Fibroblast of lung (primary cell): ENCODE measurements at places on chromosomes 4 and X.

DNA sequence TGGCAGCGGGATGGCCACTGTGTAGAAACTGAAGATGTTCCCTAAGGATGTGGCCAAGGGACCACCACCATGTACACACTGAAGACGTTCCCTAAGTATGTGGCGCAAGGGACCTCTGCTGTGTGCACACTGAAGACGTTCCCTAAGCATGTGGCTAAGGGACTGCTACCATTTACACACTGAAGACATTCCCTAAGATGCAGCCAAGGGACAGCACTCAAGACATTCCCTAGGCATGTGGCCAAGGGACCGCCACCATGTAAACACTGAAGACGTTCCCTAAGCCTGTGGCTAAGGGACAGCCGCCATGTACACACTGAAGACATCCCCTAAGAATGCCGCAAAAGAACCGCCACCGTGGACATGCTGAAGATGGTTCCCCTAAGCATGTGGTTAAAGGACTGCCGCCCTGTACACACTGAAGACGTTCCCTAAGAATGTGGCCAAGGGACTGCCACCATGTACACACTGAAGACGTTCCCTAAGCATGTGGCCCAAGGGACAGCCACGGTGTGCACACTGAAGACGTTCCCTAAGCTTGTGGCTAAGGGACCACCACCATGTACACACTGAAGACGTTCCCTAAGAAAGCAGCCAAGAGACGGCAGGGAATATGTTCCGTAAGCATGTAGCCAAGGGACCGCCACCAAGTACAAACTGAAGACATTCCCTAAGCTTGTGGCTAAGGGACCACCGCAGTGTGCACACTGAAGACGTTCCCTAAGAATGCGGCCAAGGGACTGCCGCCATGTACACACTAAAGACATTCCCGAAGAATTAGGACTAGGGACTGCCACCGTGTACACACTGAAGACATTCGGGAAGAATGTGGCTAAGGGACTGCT is 43.3 kb downstream of the DHRSX start:
- DNase-seq = no peak

GRCh38 chr4:30718021-30718542 is 2.1 kb upstream of the PCDH7 start:
- DNase-seq = peak; percentile 65

- DNase-seq = no peak
These were observed 100.8 kb downstream of the REELD1 start for GRCh38 chr4:146315184-146315583.

- DNase-seq = no peak
These were observed 103.4 kb downstream of the EFHC2 start for GRCh38 chrX:44240036-44240435.

DNA sequence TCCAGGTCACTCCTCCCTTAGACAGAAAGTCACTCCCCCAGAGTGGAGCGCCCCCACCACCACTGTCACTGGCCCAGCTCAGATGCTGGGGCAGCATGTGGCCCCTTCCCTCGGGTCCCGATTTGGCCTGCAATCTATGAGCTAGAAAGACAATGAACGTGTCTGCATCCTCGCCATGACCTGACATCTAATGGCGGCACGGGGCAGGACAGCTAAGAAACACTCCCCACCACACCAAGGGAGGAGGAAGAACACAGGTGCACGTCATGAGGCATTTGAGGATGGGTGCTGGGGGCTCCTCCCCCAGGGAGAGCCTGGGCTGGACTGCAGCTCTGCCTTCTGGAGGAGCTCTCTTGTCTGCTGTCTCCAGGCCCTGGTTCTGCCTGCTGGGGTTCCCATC is 8.7 kb downstream of the RNF212 start:
- no peak for DNase-seq

DNA sequence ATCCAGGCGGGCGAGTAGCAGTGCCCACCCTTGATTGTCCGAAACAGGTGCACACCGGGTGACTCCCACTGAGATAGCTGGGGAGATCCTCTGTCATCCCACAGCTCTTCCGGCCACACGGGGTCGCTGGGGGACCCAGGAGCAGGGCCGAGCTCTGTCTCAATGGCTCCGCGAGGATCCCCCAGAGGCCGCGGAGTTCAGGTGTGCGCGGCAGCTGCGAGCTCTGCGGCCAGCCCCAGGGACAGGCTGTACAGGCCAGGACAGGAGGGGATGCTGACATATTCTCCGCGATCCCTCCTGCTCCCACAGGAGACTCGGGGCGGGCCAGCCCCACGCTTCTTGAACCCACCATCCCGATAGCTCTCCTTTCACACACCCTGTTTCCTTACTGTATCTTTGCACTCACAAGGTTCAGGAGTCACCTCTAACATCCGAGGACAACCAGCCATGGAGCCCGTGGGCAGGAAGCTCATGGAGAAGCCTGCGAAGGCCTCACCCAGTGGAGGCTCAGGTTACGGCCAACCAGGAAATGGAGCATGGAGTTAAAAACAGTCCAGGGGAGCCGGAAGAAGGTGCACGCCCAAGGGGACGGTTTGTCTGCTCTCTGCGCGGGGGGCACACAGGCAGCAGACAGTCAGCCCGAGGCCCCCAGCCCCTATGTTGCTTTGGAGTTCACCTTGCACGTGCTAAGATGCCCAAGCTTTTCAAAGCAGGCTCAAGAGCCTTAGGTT is 77.9 kb upstream of the AMELX start:
- no peak for DNase-seq

- DNase-seq = no peak
These were observed 63.9 kb downstream of the GPR50 start for GRCh38 chrX:151240237-151240636.

- peak; percentile 19 for DNase-seq
These were observed 17.0 kb upstream of the AP1AR start for GRCh38 chr4:112214390-112215264.

DNA sequence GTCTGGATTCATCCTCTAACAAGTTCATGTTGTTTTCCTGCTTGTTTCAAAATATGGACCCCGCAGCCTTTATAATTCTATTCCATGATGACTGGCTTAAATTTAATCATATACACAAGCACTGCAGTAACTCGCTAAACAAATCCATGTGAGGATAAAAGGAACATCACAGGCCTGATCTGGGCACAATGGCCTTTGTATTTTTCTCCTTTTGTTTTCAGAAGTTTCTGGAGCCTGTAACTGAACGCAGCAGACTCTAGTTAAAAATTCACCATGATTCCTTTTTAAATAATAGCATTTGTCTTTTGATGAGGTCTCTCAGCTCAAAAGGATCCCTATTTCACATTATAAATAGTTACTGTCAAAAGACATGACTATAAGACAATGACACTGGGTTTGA is 30.2 kb upstream of the TMEM184C start:
- no peak for DNase-seq

DNA sequence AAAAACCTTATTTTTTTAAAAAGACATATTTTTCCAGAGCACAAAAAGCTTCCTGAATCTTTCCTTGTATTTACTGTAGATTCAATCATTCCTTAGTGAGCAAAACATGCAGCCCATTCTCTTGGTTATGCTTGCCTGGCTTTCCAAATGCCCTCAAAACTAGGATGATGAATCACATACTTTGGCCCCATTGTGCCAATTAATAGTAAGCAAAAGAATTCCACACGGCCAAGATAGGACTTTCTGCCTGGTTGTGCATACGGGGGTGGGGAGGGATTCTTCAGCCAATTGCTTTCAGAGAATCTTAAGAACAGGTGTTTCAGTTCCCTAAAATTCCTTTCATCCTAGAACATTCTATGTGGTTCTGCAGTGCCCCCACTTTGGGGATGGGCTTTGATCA is 7.0 kb downstream of the RAI2 start:
- no peak for DNase-seq

- no peak for DNase-seq
These were observed 20.6 kb downstream of the SLC34A2 start for GRCh38 chr4:25676221-25676620.

DNA sequence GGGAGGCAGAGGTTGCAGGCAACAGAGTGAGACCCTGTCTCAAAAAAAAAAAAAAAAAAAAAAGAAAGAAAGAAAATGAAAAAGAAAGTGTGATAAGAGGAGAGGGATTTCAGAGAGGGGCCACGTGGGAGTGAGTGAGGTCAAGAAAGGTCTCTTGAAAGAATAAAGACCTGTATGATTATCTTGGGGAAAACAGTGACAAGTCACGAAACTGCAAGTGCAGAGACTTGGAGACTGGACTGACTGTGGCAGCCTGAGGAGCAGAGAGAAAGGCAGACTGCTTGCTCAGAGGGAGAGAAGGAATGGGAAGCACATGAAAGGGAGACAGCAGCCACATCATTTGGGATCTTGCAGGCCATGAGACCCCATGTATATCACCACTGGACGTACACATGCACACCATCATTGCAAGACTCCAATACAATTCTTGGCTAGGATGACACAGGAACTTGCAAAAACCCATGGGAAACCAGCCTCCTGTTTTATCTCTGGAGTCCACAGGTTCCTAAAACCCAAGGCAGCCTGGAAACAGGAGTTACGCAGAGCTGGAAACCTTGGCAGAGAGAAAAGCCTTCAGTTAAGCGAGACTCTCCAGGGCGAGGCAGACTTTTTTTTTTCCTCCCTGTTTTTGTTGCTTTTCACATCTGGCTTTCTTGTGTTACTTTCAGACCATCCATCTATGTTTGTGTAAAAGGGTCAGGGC is 207.0 kb upstream of the TBL1X start:
- no peak for DNase-seq

DNA sequence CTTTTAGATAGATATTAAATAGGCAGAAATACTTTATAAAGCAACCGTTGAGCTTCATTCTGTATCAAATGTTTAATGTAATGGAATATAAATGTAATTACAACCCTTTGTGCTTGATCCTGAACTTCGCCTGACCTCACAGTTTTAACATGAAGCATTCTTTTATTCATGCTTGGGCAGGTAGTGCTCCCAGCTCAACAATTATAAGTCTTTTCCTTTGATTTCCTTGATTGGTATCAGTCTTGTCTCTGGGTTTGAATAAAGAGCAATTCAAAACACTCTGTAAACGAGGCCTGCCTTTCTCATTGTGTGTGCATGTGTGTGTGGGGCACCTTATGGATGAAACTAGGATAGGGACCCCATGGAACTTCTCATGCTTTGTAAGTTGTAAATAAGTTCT is 6.8 kb downstream of the METAP1 start:
- no peak for DNase-seq

DNA sequence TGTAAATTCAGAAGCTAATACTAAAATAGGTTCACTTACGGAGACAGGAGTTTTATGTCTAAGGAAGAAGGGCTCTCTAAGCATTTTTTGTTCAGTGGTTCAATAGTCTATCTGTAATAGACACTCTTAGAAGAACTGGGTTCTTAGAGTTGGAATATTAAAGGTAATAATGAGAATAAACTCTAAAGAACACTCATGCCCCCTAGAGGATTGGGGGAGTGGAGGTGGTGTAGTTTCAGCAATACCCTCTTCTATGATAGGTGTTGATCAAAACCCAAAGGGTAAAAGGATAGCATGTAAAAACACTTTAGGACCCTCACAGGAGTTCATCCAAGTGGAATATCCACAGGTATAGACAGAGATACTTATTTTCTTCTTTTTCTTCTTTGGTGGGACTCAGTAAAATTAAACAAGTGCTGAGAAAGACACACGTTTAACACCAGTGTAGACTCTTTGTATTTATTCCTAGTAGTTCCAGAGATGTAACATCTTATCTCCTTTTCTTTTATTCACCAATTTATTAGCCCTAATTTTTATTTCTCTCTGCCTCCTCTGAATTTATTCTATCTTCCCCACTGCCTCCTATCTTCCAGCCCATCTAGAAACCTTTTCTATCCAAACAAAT is 25.7 kb upstream of the MND1 start:
- peak; percentile 27 for DNase-seq

DNA sequence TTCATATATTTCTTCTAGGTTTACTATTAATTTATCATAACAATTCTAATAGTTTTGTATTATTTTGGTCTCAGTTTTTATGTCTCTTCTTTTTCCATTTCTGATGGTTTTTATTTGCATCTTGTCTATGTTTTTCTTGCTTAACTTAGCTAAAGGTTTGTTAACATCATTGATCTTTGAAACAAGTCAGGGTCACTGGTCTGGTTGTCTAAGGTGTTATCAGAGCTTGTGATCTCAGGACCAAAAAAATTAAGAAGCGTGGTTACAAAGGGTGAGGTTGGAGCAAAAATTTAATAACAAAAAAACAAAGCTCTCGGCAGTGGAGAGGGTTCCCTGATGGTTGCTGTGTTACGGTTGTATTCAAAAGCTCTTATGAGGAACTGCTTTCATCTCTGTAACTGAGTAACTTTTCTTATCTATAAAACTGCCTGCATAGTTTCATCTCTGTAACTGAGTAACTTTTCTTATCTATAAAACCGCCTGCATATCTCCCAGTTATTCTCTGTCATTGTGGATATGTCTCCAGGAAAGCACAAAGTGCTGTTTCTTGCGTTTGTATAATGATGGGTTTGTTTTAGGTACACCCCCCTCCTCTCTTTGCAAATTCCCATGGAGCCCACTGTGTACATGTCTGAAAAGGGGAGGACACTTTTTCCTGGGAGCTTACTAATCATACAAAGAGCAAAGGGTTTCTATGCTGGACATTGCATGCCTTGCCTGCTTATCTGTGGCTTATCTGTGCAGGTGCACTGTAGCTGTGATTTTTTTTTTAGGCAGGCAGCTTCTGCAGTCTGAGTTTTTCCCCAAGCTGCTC is 62.4 kb upstream of the UGT2B15 start:
- DNase-seq = no peak

GRCh38 chrX:69317721-69318120 is 152.5 kb upstream of the PJA1 start:
- DNase-seq = no peak

DNA sequence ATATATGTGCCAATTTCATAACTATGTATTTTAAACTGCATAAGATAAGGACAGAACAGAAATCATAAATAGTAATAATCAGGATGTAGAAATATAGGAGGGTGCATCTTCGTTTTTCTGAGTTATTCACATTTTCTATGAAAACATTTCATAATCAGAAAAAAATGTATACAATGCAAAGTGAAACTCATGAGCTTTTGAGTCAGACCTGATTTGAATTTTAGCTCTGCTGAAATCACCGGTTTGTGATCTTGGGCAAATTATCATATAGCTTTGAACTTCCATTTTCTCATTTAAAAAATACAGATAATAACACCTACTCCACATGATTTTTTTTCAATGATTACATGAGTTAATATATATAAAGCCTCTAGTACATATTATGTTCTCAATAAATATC is 106.9 kb downstream of the KDR start:
- peak; percentile 53 for DNase-seq

GRCh38 chrX:45783002-45783401 is 582.3 kb upstream of the DIPK2B start:
- DNase-seq = no peak

DNA sequence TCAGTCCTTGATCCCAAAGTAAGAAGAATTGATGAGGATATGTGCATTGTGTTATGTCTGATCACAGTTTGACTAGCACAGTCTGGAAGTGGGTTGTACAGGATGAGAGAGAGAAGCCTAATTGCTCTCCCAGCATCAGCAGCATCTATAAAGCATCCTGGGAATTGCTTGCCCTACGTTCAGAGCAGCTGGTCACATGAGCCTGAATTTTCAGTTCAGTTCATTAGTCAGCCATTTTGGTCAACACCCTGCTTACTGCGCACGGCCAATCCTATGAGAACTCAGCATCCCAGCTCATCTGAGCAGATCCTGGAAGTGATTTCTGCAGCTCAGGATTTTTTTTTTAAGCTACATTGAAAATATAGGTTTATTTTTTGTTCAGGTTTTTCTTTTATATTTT is at the start of gene RUFY3:
Gene RUFY3 (plus strand): TSS at position 218 of the 400 bp plus-strand sequence. CDS start 610 bp downstream, outside the sequence.
- peak; percentile 98 for DNase-seq
